ENCODE measurements at places on chromosomes 5 and 9. TPM values are rescaled to one million over a fixed set of nuclear protein-coding genes. Genes with fewer than 3 reads are reported as not detected.

The IRF1 gene
- 363 TPM for polyA plus RNA-seq

The HRH2 gene
- 75.5 TPM for polyA plus RNA-seq

The NUDT12 gene
- polyA plus RNA-seq, result 1.1 TPM

The KCNN2 gene
- not detected for polyA plus RNA-seq

The P4HA2 gene
- 0.13 TPM for polyA plus RNA-seq

The SLC34A3 gene
- polyA plus RNA-seq, result not detected
